Activated T-helper 17 cell treated with anti-CD3 and anti-CD28 coated beads, Interleukin-2, amount 50 U/mL, for 72 hours (primary cell): ENCODE measurements at places on chromosomes 7 and 10. TPM values are rescaled to one million over a fixed set of nuclear protein-coding genes. Genes with fewer than 3 reads are reported as not detected.

GRCh38 chr7:26440233-26441001 lies 148.8 kb downstream of the SNX10 start:
- no peak for ATAC-seq

- ATAC-seq, result no peak
Measured at GRCh38 chr10:70535001-70535400, 56.4 kb downstream of the PALD1 start.

GRCh38 chr7:115734641-115735040 lies 295.9 kb downstream of the TFEC start:
- no peak for ATAC-seq

DNA sequence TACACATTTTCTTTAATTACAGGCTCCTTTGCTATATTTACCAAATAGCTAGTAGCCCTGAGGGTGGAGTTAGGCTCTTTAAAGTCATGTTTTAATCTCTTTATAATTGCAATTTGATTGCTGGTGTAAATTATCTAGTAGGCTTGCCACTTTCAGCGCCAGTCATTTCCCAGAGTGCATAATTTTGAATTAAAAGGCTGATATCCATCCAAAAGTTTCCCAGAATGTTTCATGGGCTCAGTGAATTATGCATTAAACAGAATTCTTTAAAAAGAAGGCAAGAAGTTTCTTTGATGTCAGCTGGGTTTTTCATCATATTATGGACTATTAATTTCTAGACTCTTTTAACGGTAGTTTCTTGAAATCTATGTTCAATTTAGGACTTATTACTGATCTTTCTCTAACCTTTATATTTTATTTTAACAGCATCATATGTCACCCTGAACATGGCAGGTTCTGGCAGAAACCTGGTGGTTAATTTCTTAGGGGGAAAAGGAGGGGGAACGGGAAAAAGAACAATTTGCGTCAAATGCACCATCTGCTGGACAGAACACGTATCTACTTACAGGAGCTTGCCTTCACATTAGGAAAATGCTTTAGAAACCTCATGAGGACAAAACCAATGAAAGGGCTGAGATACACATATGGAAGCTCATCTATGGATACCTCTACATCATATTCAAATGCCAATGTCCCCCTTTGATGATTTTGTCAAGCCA lies 171.1 kb downstream of the GRM3 start:
- no peak for ATAC-seq

- ATAC-seq, result peak; percentile 20
Measured at GRCh38 chr10:43126759-43127424, 11.4 kb upstream of the CSGALNACT2 start.

- ATAC-seq, result peak; percentile 63
Measured at GRCh38 chr7:150524018-150524417, 9.3 kb downstream of the GIMAP7 start.

DNA sequence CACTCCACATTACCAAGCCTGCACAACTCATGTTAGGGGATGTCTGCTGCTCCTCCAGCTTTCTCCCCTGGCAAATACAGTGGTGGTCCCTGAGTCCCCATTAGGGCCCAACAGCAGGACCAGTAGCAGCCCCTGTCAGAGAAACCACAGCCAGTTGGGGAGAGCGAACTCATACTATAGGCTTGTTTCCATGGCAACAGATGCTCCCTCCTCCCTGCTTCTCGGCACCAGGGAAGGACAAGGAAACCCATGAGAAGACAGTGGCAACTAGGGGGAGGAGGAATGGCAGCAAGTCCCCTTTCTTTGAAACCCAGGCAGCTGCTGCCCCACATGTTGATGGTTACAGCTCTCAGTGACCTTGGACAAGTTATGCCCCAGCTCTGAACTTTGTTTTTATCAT lies 326.4 kb downstream of the KCNMA1 start:
- no peak for ATAC-seq

GRCh38 chr10:78298835-78299234 lies 265.2 kb downstream of the RPS24 start:
- no peak for ATAC-seq

- ATAC-seq, result no peak
Measured at GRCh38 chr10:24708081-24708480, 15.6 kb downstream of the ARHGAP21 start.

GRCh38 chr10:130543794-130544193 lies 407.6 kb downstream of the GLRX3 start:
- ATAC-seq, result no peak

The RBP4 gene
- total RNA-seq, result not detected

The CFAP58 gene
- total RNA-seq, result 1.3 TPM

The HOXA5 gene
- not detected for total RNA-seq

The ZNF248 gene
- total RNA-seq, result 18.0 TPM

The CD36 gene
- not detected for total RNA-seq

The PNLIP gene
- total RNA-seq, result not detected

The PRKCQ gene
- total RNA-seq, result 35.3 TPM
